Frontal cortex (tissue), 4 donors: ENCODE measurements at places on chromosomes 7 and 10. TPM values are rescaled to one million over a fixed set of nuclear protein-coding genes. Genes with fewer than 3 reads are reported as not detected.

IL2RA gene
- not detected for total RNA-seq

PLEKHS1 gene
- not detected for total RNA-seq

LMBR1 gene
- total RNA-seq, result 207 TPM

SSC4D gene
- 1.6 TPM for total RNA-seq

PTPRZ1 gene
- total RNA-seq, result 138 TPM

PDK4 gene
- 2.9 TPM for total RNA-seq

RET gene
- 1.6 TPM for total RNA-seq

AGAP9 gene
- total RNA-seq, result 1.2 TPM

BHLHA15 gene
- total RNA-seq, result 8.6 TPM

OPALIN gene
- not detected for total RNA-seq

NPFFR1 gene
- total RNA-seq, result 1.2 TPM

TMEM139 gene
- total RNA-seq, result not detected

FOXP2 gene
- 20.0 TPM for total RNA-seq

DDIT4 gene
- total RNA-seq, result 26.5 TPM

DNA sequence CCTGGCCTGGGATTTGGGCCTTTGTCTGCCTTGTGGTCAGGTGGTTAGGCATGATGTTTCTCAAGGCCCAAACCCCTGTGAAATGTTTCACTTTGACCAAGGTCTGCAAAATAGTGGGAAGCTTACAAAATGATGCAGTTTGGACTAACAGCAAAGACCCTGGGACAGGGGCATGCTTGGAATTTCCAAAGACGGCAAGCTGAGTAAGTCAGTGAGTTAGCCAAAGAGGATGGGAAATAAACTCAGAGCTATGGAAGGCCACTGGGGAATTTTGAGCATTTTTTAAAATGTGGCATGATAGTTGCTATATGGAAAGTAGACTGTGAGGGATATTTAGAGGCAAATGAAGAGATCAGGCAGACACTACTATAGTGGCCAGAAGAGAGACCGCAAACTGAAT lies 31.6 kb upstream of the PPP1R3C start:
- no peak for DNase-seq

GRCh38 chr7:157513162-157513621 lies 176.4 kb downstream of the DNAJB6 start:
- no peak for DNase-seq

DNA sequence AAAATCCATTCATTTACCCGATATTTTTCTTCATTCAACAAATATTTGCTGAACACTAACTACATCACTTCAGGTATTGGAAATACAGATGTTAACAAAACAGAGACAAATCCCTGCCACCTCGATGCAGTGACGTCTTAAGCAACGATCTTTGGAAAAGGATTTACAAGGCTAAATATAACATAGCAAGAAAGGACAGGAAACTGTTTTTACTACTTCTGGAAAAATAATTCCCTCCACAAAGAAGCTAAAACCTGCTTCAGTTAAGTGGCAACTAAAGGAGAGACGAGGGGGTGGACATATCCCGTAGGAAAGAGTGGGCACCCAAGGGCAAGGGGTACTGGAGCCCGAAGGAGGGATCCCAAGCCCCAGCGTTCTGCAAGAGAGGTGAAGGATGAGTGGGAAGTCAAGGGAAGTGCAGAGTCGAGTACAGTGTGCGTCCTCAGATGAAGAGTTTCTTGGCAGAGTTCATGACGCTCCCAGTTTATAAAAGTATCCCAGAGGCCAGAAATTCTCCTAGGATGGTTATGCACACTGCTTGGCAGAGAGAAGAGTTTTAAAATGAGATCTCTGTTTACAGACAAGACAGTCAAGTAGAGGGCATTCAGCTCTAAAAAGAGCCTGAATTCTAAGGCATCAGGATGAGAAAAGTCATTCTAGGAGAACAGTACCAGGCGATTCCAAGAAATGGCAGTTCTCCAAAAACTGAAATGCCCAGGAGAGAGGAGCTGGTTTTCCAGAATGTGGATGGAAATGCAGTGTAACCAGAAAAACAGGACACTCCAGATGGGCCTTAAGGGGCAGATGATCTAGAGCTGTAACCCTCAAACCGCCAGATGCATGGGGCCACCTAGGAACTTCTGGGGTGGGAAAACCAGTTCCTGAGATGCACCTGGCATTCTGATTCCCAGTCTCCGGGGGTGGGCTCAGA lies 97.3 kb downstream of the GRB10 start:
- no peak for DNase-seq

DNA sequence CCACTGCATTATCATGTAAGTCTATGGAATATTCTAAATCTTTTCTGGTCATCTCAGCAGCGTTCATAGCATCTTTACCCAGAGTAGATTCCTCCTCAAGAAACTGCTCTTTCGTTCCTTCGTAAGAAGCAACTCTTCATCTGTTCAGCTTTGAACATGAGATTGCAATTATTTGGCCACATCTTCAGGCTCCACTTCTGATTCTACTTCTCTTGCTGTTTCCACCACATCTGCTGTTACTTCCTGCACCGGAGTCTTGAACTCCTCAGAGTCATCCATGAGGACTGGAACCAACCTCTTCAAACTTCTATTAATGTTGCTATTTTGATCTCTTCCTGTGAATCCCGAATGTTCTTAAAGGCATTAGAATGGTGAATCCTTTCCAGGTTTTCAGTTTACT lies 12.7 kb downstream of the CHST12 start:
- DNase-seq, result no peak

DNA sequence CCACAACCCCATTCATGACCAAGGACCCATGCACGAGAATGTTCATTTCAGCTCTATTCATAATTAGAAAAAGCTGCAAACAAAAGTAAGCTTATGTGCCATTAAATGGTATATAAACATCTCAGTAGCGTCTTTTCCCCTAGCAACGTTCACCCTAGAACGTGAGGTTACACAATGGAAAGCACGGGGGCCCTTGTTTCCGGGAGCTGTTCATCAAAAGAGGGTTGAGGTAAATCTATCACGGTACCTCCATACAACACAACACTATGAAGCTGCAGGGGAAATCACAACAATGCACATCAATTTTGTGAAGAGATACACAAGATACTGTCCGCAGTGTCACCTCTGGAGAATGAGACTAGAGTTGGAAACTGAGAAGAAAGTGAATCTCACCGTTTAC lies 80.9 kb upstream of the DDC start:
- DNase-seq, result no peak

- peak; percentile 80 for DNase-seq
Observed at GRCh38 chr7:64882341-64883112, 20.5 kb upstream of the ZNF273 start.

GRCh38 chr10:76150876-76151288 lies 719.5 kb downstream of the LRMDA start:
- no peak for DNase-seq

DNA sequence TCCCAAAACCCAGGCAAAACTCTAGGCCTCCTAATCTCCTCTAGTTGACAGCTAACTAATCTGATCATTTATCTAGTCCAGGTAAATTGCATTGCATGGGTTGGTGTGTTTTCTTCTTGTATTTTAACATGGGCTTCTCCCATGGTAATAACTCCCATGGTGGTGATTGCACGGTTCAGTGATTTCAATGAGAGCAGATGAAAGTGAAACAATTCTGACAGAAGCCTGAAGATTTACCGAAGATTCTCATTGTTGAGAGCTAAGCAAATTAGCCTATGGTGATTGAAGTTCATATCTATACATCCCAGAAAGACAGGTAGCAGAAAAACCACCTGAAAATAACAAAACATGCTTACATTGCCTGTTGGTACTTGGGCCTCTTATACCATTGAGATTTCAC lies 26.6 kb upstream of the LIPN start:
- no peak for DNase-seq

- no peak for DNase-seq
Observed at GRCh38 chr10:43437141-43437870, 395 bp downstream of the ZNF487 start.

DNA sequence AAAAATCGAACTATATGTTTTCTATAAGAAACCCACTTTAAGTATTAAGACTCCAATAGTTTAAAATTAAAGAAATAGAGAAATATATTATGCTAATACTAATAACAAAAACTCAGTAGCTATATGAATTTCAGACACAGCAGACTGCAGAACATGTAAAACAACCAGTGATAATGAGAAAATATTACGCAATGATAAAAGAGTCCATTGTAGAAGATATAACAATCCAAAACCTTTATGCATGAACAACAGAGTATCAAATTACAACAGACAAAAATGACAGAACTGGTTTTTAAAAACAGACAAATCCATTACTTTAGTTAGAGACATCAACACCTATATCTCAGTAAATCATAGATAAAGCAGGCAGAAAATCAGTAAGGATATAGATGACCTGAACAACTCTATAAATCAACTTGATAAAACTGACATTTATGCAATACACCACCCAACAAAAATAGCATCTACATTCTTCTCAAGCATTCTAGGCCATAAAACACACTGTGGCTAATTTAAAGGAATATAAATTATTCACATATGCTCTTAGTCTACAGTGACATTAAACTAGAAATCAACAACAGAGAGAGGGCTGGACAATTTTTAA lies 669.5 kb upstream of the GHITM start:
- no peak for DNase-seq

- DNase-seq, result no peak
Observed at GRCh38 chr7:38932509-38933168, 23.6 kb upstream of the VPS41 start.

GRCh38 chr7:148914208-148914777 lies 30.2 kb upstream of the EZH2 start:
- DNase-seq, result peak; percentile 15

- DNase-seq, result no peak
Observed at GRCh38 chr10:71279590-71280170, 39.4 kb upstream of the SLC29A3 start.

- peak; percentile 34 for DNase-seq
Observed at GRCh38 chr10:35640951-35641675, 983 bp downstream of the FZD8 start.

- no peak for DNase-seq
Observed at GRCh38 chr10:11642566-11642965, 31.1 kb upstream of the USP6NL start.

GRCh38 chr10:33982995-33983394 lies 648.5 kb upstream of the NRP1 start:
- no peak for DNase-seq
